Right lung (tissue), 10 donors: ENCODE measurements at places on chromosomes 2 and 18. TPM values are rescaled to one million over a fixed set of nuclear protein-coding genes. Genes with fewer than 3 reads are reported as not detected.

GRCh38 chr2:208415255-208415654, 8.7 kb downstream of the PTH2R start:
- no peak for DNase-seq

GRCh38 chr2:231519975-231520555, 10.2 kb downstream of the NMUR1 start:
- DNase-seq = no peak

The TMEM17 gene
- polyA plus RNA-seq = 4.9 TPM

DNA sequence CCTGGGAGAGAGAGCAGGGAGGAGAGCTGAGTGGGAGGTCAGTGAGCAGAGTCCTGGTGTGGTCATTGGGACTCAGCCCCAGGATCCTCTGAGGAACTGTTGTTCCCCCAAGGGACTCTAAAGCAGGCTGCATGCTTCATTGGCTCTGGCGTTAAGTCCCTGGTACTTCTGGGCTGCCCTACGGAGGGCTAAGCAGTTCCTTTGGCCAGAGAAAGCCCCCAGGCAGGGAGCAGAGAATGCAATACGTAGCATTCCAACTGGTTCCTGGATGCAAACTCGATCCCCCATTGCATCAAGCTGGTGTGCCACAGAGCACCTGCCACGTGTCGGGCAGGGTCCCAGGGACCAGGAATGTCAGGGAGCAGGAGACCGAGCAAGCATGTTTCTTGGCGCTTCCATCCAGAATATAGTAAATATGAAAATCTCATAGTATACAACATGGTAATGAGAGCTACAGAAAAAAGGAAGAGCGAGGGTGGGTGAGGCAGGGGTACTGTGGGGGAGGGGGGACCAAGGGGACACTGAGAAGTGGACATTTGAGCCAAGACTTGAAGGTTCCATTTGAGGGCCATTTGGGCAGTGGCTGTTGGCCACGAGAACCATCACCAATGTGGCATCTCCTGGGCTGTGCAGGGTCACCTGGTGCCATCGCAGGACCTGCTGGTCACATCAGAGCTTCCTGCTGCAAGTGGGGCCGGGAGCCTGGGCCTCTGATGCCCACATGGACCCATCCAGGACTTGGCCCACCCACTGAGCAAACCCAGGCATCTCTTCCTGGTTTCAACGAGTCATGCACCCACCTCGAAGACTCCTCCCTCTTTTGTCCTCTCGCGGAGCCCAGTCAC, 160.4 kb downstream of the ASB1 start:
- DNase-seq = no peak

The TWIST2 gene
- polyA plus RNA-seq = 5.2 TPM

DNA sequence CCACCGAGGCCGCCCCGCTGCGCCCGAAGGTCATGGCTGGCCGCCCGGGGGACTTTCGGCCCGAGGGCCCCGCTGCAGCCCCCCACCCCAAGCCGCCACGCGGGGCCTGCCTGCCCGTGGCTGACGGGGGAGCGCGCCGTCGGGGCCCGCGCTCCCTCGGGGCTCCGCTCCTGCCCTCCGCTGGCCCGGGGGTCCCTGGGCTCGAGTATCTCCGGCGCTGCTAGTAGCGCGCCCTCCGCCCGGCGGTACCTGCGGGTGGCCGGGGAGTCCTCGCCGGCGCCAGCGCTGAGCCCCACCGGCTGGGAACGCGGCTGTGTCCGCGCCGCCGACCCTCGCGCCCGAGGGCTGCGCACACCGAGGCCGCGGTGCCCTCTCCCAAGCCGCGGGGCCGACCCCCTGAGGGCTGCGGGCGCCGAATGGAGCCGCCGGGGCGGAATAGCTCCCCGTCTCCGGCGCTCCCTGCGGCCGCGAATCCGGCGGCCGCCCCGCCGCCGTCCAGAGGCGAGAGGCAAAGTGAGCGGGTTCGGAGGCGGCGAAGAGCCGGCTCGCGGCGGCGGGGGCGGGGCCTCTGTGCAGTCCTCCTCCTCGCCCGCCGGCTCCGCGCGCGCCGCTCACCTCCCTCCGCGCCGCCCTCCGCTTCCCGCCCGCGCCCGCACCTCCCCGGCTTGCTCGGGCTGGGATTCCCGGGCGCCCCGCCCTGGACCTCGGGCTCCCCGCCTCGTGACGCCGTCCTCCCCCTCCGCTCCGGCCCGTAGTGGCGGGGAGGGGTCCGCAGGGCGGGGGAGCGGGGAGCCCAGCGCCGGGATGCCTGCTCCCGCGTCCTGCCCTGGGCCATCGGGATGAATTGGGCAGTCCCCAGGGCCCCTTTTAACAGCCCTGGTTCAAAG, at the start of gene KCNG3:
KCNG3 (minus strand) TSS at position 515 of the 887 bp plus-strand sequence; CDS start at position 34, 481 bp downstream.
- DNase-seq = peak; percentile 49

The DUSP2 gene
- 2.6 TPM for polyA plus RNA-seq

DNA sequence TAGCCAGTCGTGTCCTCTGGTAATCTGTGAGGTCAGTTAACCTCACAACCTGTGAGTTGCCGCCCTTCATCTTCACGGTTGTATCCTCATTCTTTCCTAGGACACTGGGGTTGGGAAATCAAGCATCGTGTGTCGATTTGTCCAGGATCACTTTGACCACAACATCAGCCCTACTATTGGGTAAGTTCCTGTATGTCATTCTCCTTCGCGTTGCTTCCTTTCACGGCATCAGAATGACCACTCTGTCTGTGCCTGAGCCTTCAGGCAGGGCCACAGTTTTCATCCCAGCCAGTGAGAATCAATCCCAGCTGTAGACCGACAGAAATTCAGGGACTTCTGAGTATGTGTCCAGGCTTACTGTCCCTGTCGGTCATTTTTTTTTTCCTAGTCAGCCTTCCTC, 67.1 kb downstream of the RAB31 start:
- no peak for DNase-seq

GRCh38 chr2:38778687-38779082, 675 bp downstream of the GEMIN6 start:
- no peak for DNase-seq

The CCDC102B gene
- polyA plus RNA-seq = 12.7 TPM

The SIX3 gene
- polyA plus RNA-seq = not detected

DNA sequence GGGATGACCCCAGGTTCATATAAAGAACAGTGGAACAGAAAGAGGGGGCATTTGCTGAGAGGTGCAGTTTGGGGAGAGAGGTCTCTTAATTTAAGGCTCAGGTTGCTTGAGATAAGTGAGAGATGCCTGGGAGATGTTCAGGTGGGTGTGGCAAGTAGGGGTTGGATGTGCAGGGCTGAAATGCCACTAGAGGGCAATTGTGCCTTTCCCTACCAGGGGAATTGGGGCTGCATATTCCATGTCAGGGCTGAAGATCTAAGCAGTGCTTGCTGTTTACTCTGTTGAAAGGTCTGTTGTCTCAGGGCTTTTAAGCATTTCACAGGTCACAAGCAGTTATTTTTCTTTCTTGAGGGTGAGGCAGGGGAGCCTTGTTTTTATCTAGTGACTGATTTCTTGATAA, 7.8 kb downstream of the CCDC85A start:
- DNase-seq = no peak

The LTBP1 gene
- polyA plus RNA-seq = 37.7 TPM
